ENCODE measurements at places on chromosomes 4 and X.

GRCh38 chrX:145910017-145910416 lies 92.4 kb downstream of the SLITRK2 start:
- no peak for DNase-seq

DNA sequence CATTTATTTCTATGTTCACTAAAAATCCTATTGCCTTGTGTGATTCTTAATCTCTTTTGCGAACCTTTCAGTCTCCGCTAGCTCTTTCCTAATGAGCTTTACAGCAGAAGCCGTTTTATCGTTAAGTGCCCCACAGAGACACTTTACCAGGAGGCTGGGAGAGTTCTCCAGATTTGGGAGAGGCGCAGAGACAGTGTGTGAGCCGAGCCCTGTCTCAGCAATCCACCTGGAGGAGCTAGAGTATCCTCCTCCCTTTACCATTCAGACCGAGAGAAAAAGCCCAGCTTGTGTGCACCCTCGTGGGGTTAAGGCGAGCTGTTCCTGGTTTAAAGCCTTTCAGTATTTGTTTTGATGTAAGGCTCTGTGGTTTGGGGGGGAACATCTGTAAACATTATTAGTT lies 54.9 kb upstream of the MTM1 start:
- DNase-seq, result no peak

GRCh38 chr4:5510504-5510903 lies 197.9 kb downstream of the EVC2 start:
- DNase-seq, result no peak

- DNase-seq, result no peak
Observed at GRCh38 chr4:130705023-130705422, 1609.1 kb downstream of the C4orf33 start.

GRCh38 chrX:8846266-8846665 lies 45.1 kb upstream of the FAM9A start:
- no peak for DNase-seq

DNA sequence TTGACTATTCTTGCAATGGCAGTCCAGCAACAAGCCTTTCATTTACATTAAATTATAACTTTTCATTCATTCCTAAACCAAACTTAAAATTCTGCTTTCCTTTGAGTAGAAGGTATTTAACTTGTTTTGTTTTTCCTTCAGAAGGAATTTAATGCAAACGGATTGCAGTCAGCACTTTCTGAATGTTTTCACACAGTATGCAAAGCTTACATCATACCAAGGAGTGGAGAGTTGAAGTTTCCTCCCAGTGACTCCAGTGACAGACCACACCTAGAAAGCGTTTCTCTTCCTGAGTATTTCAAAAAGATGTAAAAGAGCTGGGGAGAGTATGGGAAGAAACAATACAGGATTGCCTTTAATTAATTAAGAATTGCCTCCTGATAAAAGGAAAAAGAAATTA lies 8.1 kb downstream of the EPGN start:
- DNase-seq, result no peak

- DNase-seq, result no peak
Observed at GRCh38 chrX:152245213-152245612, 106.8 kb upstream of the MAGEA10 start.

DNA sequence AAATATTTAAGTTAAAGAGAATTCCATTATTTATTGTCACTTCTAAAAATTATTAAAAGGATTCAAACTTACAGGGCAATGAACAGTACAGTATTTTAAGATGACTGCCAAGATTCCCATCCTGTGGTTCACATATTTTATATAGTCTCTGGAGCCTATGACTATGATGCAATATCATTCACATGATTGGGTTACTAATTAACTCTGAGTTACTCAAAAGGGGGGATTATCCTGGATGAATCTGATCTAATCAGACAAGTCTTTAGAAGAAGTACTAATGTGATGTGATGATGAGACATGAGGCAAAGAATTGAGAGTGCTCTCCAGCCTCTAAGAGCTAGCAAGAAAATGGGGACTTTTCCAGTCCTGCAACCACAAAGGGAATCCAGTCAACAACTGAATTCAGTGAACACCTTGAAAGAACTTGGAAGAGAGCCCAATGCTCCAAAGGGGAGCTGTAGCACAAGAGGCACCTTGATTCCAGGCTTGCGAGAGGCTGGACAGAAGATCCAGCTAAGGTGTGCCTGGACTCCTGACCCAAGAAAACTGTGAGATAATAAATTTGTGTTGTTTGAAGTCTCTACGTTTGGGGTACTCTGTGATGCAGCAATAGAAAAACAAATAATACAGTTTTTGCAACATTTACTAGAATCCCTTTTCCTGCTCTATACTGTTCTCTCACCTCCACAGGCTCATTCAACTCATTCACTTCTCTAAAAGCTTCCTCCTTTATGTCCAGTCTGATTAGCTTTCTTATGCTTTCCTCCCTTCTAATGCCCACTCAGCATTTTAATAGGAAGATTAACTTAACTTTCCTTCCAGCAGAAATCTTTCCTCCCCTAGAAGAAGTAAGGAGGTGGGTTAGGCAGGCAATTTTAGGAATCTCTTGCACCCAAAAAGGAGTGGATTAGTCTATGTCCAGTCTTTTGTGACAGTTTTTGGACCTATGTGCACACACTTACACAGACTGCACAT lies 133.8 kb upstream of the LCORL start:
- no peak for DNase-seq

DNA sequence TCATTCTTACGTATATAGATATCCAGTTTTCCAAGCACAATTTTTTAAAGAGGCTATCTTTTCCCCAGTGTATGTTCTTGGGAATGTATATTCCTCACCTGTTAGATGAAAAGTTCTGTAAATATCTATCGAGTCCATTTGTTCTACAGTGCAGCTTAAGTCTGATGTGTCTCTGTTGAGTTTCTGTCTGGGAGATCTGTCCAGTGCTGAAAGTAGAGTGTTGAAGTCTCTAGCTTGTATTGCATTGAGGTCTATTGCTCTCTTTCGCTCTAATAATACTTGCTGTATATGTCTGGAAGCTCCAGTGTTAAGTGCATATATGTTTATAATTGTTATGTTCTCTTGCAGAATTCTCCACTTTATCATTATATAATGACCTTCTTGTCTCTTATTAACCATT lies 373.1 kb downstream of the PPARGC1A start:
- no peak for DNase-seq

Data from amniotic stem cell (primary cell).